ENCODE measurements at places on chromosomes 6 and 20. TPM values are rescaled to one million over a fixed set of nuclear protein-coding genes. Genes with fewer than 3 reads are reported as not detected.

Gene RSPO3
- total RNA-seq = not detected

GRCh38 chr20:37365760-37366638 is 20.1 kb downstream of the SRC start:
- H3K36me3 ChIP-seq = no peaks in the 10 kb centered on the region
- peaks cover 4% of the 10 kb centered on the region for H3K4me1 ChIP-seq
- H3K27me3 ChIP-seq = no peaks in the 10 kb centered on the region
- no peak for DNase-seq

Gene GRM4
- total RNA-seq = not detected

DNA sequence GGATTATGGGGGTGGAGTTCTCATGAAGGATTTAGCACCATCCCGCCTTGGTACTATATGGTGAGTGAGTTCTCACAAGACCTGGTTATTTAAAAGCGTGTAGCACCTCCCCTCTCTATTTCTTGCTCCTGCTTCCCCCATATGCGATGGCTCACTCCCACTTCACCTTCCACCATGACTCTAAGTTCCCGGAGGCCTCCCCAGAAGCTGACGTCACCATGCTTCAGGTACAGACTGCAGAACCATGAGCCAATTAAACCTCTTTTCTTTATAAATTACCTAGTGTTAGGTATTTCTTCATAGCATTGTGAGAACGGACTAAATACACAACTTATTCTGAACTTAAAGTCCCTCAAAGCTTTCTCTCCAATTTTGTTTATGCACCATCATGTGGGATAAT is 163.4 kb upstream of the BMP5 start:
- no peak for DNase-seq
- no peak overlapping the region for H3K4me3 ChIP-seq
- no peaks in the 10 kb centered on the region for H3K4me1 ChIP-seq
- H3K27ac ChIP-seq = no peak overlapping the region
- H3K27me3 ChIP-seq = no peaks in the 10 kb centered on the region

DNA sequence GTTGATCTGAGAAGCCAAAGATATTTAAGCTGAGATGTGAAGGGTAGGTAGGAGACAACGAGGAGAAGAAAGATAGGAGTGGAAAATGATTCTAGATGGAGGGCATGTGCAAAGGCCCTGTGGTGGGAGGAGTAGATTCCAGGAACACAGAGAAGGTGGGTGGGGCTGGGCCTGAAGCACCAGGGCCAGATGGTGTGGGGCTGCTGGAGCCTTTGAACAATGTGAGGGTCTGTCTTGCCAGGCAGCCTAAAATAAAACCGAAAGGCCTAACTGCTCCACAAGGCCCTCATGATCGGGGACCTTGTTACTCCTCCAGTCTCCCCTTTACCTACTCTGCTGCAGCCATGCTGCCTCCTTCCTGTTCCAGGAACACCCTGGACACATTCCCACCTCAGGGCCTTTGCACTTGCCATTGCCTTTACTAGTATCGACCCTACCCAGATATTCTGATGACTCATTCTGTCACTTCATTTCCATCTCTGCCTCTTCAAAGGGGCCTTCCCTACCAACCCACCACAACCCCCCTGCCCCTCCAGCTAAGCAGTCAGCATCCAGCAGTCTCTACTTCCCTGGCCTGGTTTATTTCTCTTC is 20.0 kb downstream of the FAM110A start:
- H3K27me3 ChIP-seq = no peaks in the 10 kb centered on the region
- no peak for DNase-seq
- peaks cover 2% of the 10 kb centered on the region for H3K36me3 ChIP-seq
- H3K27ac ChIP-seq = no peak overlapping the region
- peaks cover 18% of the 10 kb centered on the region for H3K4me1 ChIP-seq
- H3K4me3 ChIP-seq = no peak overlapping the region

- no peaks in the 10 kb centered on the region for H3K4me1 ChIP-seq
- DNase-seq = no peak
- no peaks in the 10 kb centered on the region for H3K36me3 ChIP-seq
- no peak overlapping the region for H3K27ac ChIP-seq
- H3K4me3 ChIP-seq = no peak overlapping the region
Observed at GRCh38 chr6:12575961-12576360, 140.6 kb upstream of the PHACTR1 start.

GRCh38 chr6:49551866-49552129 is 1.3 kb downstream of the C6orf141 start:
- no peak overlapping the region for H3K27ac ChIP-seq
- H3K27me3 ChIP-seq = peaks cover 21% of the 10 kb centered on the region
- no peak for DNase-seq
- H3K4me1 ChIP-seq = peaks cover 14% of the 10 kb centered on the region
- H3K36me3 ChIP-seq = no peaks in the 10 kb centered on the region

DNA sequence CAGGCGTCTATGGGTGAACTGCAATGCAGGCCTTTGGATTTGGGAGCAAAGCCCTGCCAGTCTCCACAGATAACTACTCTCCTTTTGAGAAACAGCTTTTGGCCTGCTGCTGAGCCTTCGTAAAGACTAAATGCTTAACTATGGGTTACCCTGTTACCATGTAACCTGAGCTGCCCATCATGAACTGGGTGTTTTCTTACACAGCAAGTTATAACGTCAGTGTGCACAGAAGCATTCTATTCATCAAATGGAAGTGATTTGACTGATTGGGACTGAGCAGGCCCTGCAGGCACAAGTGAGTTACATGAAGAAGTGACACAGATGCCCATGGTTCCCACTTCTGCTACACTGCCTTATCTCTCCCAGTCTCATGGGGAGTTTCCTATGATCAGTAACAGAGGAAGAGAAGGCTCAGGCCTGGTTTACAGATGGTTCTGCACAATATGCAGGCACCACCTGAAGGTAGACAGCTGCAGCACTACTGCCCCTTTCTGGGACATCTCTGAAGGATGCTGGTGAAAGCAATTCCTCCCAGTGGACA is 319.1 kb downstream of the CD83 start:
- no peaks in the 10 kb centered on the region for H3K27me3 ChIP-seq
- H3K36me3 ChIP-seq = no peaks in the 10 kb centered on the region
- no peak overlapping the region for H3K27ac ChIP-seq
- H3K4me3 ChIP-seq = no peak overlapping the region
